ENCODE measurements at places on chromosomes 4 and X.

DNA sequence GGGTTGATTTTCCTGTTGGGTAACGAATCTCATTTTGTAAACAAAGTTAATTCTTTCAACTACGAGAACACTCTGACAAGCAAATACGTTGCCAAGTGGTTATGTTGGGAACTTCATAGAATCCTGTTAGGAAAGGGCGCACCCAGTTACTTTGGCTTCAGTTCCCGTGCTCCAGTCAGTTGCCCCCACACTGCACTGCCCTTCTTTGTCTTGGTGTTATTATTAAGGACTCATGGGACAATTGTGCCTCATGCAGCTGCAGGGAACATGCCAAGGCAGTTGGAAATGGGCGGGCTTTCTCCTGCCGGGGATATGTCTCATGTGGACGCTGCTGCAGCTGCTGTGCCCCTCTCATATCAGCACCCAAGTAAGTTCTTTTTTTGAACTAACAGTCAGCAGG lies 28.9 kb downstream of the OFD1 start:
- no peak for DNase-seq

DNA sequence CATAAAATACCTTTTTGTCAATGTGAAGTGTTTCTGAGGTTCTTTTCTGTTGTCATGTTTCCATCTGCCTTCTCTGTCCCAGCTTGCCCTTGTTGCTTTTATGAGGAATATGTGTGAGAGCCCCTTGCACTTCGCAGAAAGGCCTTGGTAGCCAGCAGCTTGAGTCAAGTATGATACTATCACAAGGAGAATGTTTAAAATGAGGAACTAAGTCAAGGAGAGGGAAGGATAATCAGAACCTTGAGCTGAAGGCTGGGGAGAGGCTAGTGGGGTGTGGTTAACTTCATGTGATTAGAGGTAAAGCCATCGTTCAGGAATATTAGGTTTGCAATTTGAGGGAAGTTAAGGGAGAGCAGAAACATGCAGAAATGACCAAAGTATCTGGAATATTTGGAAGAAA lies 12.7 kb downstream of the PGK1 start:
- DNase-seq, result no peak

GRCh38 chr4:168506014-168506413 lies 9.2 kb downstream of the PALLD start:
- no peak for DNase-seq

- DNase-seq, result no peak
These were observed 1749.9 kb upstream of the TENM3 start for GRCh38 chr4:180493299-180493698.

GRCh38 chr4:75544870-75545269 lies 11.0 kb upstream of the ODAPH start:
- DNase-seq, result no peak

GRCh38 chr4:83677656-83678055 lies 141.7 kb downstream of the GPAT3 start:
- DNase-seq, result no peak

GRCh38 chr4:184762100-184762499 lies 28.2 kb upstream of the CENPU start:
- no peak for DNase-seq

DNA sequence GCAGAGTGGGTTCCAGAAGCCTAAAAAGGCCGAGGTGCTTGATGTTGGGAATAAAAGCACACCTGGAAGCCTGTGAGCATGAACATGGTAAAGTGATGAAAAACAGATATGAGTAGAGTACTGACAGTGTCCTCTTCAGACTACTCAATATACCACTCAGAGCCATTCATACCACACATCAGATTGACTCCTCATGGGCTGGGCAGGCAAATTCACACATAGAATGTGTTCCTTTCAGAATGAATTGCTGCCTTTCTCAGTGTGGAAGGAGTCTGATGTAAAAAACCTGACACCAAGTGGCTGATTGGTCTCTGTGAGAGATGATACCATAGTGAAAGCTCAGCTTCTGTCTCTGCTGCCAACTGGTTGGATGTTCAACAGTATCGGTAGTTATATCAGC lies 442.7 kb downstream of the RAPGEF2 start:
- DNase-seq, result no peak

DNA sequence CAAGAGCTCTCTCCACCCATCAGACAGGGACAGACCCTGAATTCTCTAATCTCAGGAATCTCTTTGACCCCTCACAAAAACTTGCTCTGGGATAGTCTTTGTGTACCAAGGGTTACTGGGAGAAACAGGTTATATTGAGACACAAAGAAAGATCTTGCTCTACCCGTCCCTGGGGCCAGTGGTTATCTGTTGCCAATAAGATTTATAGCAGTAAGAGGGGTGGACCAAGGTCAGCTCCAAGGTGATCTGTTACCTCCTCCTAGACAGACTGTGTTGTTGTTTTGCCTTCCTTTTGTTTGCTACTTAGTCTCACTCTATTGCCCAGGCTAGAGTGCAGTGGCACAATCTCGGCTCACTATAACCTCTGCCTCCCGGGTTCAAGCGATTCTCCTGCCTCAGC lies 16.3 kb upstream of the ATP6AP2 start:
- no peak for DNase-seq
